Liver (tissue), 10 donors: ENCODE measurements at places on chromosomes 2 and 18.

GRCh38 chr2:236622660-236623059, 53.0 kb downstream of the ACKR3 start:
- DNase-seq, result no peak

DNA sequence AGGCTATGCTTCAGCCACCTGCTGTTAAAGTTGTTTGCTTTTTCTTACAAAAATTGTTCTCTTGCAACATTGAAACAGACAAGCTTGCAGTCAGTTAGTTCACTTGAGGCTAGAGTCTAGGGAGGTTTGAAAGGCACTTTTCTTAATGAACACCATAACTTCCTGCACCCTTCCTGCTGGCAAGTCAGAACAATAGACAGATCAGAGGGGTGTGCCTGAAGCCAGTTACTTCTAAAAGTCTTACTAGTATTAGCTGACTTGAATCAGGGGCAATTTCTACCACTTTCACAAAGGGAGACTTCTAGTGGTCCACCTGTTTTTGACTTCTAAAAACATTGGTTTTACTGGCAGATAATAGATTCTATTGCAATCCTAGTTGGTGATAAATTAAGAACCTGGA, 367.4 kb upstream of the CDH20 start:
- DNase-seq, result no peak

- no peak for DNase-seq
Measured at GRCh38 chr2:82641598-82642180, 1817.4 kb downstream of the SUCLG1 start.

DNA sequence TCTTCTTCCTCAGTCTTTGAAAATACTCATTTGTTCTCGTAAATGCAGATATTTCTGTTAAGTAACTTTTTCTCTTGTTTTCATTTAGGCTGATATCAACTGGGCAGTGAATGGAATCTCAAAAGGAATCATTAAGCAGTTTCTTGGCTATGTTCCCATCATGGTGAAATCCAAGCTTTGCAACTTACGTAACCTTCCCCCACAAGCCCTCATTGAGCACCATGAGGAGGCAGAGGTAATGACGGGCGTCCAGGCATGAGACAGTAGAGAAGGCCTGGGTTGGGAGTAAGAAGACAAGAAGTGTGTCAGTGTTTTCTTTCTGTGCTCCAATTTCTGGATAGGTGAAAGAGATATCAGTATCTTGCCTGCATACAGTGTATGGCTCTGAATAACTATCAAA, 5.1 kb downstream of the POLR1B start:
- no peak for DNase-seq

DNA sequence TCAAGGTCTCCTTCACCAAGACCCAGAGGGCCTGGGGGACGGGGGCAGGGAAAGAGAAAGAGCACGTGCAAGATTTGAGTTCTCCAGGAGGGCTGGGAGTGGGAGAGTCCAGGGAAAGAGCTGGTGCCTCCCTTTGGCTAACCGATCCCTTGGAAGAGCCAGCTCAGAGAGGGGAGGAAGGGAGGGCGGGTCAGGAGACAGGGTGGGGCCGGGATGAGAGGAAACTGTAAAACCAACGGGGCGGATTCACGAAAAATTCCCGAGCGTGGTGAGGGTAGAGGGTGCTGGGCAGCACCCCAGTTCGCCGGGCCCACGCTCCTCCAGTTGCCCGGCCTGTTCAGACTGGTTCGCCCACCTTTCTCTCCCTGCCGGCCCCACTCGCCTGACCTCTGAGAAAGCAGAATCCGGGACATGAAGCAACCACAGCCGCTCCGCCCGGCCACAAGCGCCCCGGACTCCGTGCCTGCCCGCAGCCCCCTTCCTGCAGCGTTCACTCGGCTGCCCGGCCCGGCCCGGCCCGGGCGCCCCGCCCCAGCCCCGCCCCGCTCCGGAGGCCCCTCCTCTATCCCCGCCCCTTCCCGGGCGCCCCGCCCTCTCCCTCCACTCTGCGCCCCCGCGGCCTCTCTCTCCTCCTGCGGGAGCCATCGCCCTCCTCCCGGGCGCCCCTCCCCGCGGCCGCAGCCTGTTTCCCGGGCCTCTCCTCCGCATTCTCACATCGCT, 230.9 kb upstream of the SMAD2 start:
- DNase-seq, result peak; percentile 84

- no peak for DNase-seq
Measured at GRCh38 chr2:9703085-9703678, 72.4 kb upstream of the YWHAQ start.

DNA sequence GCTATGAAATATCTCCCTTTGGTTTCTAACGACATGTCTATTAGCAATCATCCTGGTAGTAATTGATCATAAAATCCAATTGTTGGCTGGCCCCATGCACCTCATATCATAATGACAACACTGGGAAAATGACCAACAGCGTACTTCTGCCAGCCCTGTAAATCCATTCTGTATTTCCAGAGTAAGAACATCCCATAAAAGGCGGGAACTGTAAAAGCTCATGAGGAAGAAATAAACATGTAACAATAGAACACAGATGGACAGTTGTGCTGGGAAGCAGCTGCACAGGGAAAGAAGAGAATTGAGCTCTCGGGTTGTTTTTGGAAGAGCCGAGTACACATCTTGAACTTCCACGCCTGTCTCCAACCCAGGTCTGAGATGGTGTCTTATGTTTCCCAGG, 218.7 kb downstream of the CMPK2 start:
- no peak for DNase-seq

DNA sequence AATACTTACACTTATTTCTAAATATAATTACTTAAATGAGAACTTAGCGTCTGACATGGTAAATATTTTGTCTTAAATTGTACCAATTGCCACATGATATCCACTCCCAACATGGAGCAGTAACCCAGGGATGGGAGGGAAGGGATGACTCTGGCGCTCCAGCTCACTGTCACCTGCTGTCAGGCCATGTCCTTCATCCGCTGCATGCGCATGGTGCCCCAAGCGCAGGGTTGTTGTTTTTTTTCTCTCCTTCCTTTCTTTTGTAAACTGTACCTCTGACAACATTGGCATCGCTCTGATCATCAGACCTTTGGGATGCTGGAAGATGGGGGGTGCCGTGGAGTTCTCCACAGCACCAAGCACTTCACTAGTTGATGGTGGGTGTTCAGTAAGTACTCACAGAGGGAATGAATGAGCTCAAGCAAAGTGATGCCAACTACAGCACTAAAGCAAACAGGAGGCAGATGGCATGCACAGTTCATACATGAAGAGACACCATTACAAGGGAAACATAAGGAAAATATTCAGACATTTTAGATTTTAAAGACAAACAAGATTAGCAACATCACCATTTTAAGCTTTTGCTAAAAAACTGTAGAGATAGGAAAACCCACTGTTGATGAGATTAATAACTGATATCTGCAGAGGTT, 247.8 kb downstream of the GBX2 start:
- DNase-seq, result peak; percentile 3

GRCh38 chr18:8084160-8084559, 517.0 kb downstream of the PTPRM start:
- DNase-seq, result no peak

DNA sequence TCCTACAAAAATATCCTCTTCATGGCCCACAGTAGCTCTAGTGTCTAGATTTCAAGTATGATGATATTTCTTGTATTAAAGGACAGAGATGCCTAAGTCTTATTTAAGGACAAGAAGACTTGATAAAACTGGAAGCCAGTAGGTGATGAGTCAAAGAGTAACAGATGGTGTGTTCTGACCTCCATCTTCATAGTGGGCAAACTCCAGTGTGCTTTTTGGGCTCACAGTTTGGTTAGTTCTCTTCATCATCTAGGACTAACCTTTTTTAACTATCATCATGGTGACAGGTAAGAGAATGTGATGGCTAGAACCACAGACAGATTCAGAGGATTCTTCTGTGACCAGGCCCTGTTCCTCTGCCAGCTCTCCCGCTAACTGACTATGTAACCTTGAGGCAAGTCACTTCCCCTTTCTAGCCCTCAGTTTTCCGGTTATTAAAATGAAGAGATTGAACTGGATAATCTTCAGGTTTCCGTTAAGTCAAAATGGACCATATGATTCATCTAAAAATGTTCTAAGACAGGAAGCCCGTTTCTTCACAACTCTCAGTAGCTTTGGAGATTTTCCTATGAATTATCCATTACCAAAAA, 140.3 kb upstream of the RASGRP3 start:
- DNase-seq, result no peak

DNA sequence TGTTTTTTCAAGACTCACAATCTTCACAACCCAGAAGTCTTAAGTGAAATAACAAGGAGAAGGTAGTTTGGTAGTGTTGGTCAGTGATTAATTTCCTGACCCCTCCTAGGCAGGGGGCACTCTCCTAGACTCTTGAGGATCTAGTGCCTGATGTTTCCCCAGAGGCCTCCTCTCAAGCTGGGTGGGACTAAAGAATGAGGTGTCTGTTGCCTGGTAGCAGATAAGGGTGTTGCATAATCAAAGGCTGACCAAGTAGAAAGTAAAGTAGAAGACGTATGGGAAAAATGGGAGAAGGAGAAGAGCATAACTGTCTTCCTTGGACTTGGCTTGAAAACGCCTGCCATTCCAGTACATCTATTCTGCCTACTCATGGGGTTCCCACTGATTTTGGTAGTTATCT, 37.8 kb downstream of the VIT start:
- DNase-seq, result no peak

- DNase-seq, result no peak
Measured at GRCh38 chr2:105571445-105571987, 172.7 kb upstream of the FHL2 start.

DNA sequence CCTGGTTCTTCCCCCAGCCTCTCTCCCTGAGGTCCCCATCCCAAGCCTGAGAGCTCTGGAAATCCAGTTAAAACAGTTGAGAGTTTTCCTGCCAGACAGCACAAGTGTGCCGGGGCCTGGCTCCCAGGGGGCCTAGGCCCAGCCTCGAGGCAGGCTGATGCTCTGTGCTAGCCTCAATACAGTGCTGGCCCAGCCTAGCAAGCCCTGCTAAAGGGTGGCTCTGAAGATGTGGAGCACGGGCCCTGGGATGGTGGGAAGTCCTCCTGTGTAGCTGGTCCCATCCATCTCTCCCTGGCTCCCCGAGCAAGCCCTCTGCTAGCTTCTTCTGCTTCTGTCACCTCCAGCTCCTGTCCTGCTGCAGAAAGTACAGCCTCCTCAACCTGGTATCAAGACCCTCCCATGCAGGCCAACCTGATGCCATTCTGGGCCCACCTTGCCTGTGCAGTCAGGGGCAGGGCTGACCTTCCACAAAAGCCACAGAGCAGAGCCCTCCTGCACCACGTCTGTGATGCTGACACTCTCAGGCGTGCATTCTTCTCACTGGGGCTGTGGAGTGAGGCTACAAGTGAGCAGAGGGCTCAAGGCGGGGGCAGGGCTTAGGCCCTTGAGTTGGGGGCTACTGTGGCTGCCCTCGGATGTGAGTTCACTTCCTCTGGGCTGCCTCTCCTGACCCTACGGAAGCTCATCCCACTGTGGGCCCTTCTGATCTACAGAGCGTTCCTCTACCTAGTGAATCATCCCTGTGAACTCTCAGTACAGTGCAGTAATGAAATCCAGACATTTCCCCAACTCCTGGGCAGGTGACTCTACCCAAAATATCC, 60.1 kb upstream of the LAPTM4A start:
- no peak for DNase-seq

DNA sequence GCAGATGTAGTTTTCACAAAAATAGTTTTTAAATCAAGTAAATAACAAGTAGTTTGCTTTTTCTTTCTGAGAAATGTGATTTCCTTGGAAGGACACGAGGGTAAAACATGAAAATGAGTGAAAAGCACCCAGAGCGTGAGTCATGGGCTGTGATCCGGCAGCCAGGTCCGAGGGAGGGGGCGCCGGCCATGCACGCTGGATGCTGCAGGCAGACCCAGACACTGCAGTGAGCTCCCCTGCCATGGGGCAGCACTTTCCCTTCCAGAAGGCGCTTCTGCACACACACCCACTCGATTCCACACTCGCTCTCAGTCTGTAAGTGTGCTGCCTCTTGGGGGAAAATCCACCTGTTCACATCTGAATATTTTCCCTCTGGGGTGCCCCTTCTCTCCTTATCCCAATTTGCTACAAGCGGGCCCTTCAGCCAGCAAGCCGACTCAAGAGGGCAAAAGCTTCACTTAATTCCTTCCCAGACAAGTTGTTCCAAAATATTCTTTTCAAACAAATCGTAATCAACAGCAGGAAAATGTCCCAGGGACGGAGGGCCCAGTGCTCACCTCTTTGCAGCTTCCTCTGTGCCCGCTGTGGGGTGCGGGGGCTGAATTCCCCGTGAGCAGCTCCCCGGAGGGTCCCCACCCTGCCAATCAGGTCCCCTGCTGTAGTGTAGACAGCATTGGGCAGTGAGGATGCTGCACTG, 87.0 kb upstream of the ID2 start:
- no peak for DNase-seq

GRCh38 chr2:189595417-189595816, 14.8 kb upstream of the SLC40A1 start:
- DNase-seq, result no peak

DNA sequence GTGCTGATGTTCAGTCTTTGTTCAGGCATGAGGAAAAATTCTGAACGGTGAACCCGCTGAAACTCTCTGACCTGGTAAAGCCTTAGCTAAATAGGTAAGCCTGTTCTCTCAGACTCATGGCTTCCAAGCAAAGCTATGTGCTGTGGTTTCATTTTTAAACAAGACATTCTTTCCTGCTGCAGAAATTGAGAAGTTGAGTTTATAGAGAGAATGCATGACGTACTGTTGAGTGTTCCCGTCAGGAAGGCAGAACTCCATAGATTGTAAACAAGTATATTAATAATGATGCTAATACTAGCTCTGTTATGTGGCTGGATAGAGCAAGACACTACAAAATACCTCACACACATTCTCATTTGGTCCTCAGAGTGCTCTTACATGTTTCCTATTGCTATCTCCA, 424.0 kb upstream of the CRIM1 start:
- DNase-seq, result no peak

GRCh38 chr2:240292619-240293525, 142.6 kb upstream of the GPC1 start:
- DNase-seq, result no peak

DNA sequence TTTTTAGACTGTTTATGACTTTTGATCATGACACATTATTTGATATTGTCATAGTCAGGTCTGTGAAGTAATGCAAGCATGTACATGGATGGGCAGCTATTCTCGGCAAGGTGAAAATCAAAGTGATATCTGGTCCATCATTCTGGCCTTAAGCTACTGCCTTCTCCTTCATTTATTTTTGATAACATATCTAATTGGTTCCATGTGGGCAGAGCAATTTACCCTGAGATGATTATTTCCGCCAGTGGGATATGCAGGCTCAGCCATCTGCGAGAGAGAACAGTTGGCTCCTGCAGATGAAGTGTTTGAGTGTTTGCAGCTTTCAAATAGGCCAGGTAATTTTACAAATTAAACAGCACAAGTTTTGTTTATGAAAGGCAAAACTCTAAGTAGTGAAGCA, 116.4 kb downstream of the LYPD6 start:
- DNase-seq, result no peak

DNA sequence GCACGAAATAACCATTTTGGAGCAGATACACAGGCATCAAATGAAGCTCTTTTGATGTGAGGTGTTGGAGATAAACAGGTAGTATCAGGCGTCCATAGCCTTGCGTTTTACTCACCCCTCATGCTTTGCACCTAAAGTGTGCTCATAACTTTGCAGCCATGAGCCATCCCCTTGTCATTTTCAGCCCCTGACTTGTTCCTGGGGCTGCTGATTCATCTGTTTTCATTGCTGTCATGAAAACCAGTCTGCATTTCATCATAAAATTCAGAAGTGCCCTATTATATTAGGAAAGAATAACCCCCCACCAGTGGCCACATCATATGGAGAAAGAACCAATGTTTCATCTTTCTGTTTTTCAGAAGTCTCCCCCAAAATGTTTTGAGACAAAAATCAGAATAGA, 329.7 kb upstream of the NRP2 start:
- no peak for DNase-seq

- DNase-seq, result no peak
Measured at GRCh38 chr2:134135793-134136192, 118.1 kb upstream of the MGAT5 start.

GRCh38 chr2:119823734-119824334, 64.1 kb downstream of the PTPN4 start:
- DNase-seq, result no peak
